ENCODE measurements at places on chromosomes 3 and 15. TPM values are rescaled to one million over a fixed set of nuclear protein-coding genes. Genes with fewer than 3 reads are reported as not detected.

DNA sequence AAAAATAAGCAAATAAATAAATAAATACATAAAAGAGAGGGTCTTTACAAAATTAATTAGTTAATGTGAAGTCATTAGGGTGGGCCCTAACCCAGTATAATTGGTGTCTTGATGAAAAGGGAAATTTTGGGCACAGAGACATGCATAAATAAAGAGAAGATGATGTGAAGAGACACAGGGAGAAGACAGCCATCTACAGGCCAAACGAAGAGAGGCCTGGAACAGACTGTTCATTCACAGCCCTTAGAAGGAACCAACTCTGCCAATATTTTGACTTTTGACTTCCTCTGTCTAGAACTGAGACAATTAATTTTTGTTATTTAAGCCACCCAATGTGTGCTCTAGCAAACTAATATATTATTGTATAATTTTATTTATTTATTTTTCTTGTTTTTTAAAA lies 29.6 kb upstream of the SELENOK start:
- H3K4me3 ChIP-seq = no peak overlapping the region
- no peaks in the 10 kb centered on the region for H3K4me1 ChIP-seq
- no peaks in the 10 kb centered on the region for H3K27me3 ChIP-seq
- no peak overlapping the region for H3K27ac ChIP-seq
- no peak for DNase-seq

GRCh38 chr3:169527507-169527906 lies 136.0 kb downstream of the MECOM start:
- no peak for DNase-seq
- no peaks in the 10 kb centered on the region for H3K4me1 ChIP-seq
- no peaks in the 10 kb centered on the region for H3K27me3 ChIP-seq
- H3K4me3 ChIP-seq = no peak overlapping the region
- no peak overlapping the region for H3K27ac ChIP-seq

DNA sequence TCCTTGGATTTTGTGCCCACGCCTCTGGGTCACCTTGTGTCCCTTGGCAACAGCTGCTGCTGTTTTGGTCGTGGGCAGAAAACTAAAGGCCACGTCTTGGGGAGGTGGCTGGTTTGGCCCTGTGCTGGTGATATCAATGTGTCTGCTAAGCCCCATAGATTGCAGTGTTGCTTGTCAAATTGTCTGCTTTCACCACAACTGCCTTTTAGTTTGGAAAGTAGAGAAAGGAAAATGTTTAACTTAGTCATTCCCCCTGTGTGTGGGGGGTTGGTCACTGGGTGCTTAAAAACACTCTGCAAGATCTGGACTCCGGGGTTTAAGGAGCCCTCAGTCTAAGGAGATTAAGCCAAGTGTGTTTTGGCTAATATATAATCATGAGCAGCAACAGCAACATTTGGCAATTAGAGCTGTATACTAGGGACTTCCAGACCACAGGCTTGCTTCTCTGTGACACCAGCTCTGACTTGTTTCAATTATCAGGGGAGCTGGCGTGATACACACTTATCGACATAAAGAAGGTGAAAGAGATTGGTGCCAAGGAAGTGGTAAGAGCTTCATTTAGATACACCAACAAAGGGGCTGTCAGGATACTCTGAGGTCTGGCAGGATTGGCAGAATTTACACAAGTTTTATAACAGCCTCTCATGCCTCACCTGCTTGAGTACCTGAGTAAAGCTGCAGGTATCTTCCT lies 3.5 kb downstream of the SMAD3 start:
- DNase-seq = no peak
- no peaks in the 10 kb centered on the region for H3K36me3 ChIP-seq
- peaks cover 37% of the 10 kb centered on the region for H3K4me1 ChIP-seq
- H3K4me3 ChIP-seq = no peak overlapping the region
- H3K27ac ChIP-seq = no peak overlapping the region

DNA sequence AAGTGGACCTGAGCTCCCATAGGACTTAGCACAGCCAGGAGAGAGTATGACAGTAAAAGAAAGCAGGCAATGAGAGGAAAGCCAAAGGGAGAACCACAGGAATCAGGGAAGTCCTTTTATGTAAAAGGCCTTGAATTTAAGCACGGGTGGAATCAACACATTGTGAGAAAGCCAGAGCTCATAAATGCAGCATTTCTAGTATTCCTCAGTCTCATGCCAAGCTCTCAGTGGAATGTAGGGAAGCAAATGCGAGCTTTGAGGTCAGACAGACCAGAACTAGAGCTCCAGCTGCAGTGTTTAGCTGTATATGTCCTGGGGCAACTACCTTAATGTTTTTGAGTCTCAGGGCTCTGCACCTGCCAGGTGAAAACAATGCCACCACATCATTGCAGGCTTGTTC lies 132.1 kb upstream of the TRIM42 start:
- no peak overlapping the region for H3K27ac ChIP-seq
- H3K4me3 ChIP-seq = no peak overlapping the region

- H3K27ac ChIP-seq = no peak overlapping the region
- H3K36me3 ChIP-seq = no peaks in the 10 kb centered on the region
- no peak for DNase-seq
Measured at GRCh38 chr3:184582646-184583577, 21.3 kb downstream of the EPHB3 start.

The FBXO40 gene
- 0.07 TPM for total RNA-seq

Data from right lobe of liver (tissue), 6 donors.